ENCODE measurements at places on chromosomes 11 and 22.

- no peak for DNase-seq
Measured at GRCh38 chr11:534396-535209, 773 bp downstream of the HRAS start.

- DNase-seq = no peak
Measured at GRCh38 chr11:71248251-71248570, 4.2 kb downstream of the SHANK2 start.

- DNase-seq = no peak
Measured at GRCh38 chr22:21044931-21045584, 688 bp upstream of the LRRC74B start.

DNA sequence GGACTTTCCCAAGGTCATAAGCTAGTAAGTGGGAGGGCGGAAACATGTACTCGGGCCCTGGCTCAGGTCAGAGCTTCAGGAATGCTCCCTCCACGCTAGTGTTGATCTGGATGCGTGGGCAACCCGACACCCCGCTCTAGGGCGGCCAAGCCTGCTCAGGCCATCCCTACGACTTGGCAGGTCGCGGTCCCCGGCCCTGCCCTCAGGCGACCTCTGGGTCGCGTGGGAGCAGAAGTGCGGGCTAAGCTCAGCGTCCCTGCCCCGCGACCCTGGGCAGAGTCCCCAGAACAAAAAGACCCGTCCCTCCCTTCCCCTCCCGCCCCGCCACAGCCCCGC, 781 bp upstream of the TEF start:
- DNase-seq = no peak

- no peak for DNase-seq
Measured at GRCh38 chr11:114228435-114229411, 67.5 kb upstream of the NNMT start.

- DNase-seq = no peak
Measured at GRCh38 chr11:123616505-123617198, 37.8 kb downstream of the SCN3B start.

GRCh38 chr11:2470495-2470894, 25.7 kb downstream of the KCNQ1 start:
- no peak for DNase-seq

GRCh38 chr11:18594999-18595749, 4.4 kb upstream of the MISFA start:
- DNase-seq = no peak

DNA sequence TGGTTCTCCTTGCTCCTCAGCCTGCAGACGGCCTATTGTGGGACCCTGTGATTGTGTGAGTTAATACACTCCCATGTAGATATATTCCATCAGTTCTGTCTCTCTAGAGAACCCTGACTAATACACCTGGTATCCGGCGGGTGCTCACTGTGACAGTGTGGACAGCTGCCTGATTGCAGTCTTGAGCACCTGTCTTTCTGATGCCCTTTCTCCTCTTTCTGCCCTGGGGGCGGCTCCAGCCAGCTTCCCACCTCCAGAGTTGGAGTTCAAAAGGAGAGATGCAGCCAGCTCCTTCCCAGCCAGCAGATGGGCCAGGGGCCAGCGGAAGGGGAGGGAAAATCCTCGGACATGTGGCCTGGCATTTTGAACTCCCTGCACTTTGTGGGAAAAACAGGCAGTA, 15.0 kb downstream of the SMIM38 start:
- no peak for DNase-seq

DNA sequence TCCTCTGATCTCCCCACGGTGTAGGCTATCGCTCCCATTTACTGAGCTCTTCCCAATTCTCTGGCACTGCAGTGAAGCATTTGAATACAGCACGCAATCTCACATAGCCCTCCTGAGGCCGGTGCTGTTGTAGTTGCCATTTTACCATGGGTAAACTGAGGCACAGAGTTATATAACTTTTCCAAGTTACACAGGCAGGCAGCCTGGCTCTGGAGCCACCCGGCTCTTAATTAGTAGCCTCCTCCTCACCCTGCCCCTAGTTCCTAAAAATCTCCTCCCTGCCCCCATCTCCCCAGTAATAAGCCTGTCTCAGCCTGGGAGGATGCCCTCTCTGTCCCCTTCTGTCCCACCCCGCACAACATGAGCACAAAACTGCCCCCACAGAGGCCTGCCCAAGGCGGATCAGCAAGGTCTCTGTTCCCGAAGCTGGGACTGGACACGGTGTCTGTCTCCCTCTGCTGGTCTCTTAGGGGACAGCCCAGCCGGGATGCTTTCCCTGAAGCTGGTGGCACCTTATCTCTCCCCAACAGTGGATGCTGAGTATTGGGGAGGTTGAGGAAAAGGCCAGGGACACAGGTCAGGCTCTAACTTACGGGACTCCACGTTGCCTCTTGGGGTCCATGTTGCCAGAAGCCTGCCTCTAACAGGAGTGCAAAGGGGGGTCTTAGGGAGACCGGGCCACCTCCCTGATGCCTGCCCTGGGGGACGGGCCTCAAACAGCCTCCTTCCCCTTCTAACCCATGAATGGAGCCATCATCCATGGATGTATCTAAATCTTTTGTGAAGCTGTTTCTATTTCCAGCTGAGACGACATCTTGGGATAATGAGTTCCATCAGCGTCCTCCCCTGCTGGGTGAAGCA, 9.1 kb upstream of the CLCF1 start:
- peak; percentile 71 for DNase-seq

GRCh38 chr11:76007166-76007565, 192.2 kb downstream of the UVRAG start:
- DNase-seq = no peak

GRCh38 chr22:17890245-17890671, 116.0 kb upstream of the BID start:
- no peak for DNase-seq

- no peak for DNase-seq
Measured at GRCh38 chr22:40510631-40511364, 125.7 kb downstream of the MRTFA start.

DNA sequence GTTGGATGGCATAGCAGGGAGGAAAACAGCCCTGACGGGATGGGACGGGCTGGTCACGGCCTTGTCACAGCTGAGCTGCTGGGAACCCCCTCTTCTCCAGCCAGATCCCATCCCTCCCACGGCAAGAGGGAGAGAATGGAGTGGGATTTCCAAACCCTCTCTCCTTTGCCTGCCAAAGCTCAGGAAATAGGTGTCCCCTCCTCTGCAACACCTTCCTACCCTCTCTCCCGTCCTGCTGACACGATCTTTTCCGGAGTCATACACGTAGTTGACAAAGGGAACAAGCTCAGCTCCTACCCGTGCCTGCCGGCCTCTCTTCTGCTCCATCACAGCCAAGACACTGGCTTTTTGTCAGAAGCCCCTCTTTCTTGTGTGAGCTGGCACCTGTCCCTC, 48.1 kb downstream of the PISD start:
- no peak for DNase-seq

DNA sequence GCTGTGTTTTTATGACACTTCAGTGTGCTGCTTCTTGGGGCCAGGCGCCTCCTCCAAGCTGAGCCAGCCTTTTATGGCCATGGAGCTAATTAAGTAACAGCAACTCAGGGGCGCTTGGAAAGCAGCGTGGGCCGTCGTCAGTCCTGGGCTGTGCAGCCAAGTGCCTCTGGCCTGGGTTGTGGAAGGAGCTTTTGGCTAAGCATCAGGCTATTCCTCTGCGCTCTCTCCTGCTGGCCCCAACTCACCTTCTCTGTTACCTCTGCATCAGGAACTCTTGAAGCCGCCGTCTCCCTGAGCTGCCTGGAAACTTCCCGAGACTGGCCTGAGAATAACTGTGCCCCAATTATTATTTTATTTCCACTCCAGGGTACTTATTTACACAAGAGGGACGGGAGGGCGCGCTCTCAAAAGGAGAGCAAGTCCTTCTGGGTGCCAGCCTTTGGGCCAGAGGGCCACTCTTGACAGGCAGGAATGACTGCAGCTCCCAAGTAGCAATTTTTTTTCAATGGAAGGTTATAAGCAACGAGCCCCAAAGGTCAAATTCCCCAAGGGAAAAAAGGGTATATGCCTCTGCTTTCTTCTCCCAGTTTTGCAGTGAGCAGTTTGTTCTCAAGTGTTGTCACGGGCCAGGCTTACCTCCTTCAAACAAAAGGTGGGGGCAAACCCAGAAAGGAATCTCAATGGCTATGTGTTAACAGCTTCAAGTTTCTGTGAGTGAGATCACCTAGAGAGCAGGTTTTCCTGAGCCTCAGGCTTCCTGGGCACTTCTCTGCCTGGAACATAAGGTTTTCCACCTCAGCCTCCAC, 38.5 kb upstream of the NAV2 start:
- DNase-seq = no peak

DNA sequence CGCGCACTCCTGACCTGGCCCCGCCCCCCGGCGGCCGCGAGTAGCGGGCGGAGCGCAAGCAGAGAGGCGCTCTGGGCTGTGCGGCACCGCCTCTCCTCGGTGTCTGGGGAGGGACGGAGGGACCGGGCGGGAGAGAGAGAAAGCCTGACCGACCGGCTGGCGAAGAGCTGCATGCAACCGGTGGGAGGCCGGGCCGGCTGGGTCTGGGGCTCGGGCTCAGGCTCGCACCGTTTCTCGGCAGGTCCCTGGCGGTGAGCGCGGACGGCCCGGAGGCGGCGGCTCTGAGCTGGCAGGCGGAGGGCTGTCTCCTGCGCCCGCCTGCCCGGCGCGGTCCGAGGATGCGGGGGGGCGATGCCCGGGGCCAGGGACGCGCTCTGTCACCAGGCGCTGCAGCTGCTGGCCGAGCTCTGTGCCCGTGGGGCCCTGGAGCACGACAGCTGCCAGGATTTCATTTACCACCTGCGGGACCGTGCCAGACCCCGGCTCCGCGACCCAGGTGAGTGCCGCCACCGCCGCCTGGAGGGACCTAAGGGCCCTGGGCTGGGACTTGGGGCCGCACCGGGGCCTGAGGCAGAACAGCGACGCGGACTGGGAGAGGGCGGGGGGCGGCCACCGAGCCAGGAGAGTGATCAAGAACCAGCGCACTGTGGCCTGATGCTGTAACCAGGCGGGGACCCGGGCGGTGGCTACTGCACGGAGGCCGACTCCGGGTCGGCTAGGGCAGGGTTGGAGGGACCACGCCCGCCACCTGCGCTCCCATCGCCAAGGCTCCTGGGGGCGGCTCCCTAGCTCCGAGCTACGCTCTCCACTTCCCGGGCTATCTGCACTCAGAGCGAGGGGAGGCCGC, at the start of gene SYT9:
Gene SYT9, plus strand, starts transcription at position 69 of the 847 bp plus-strand sequence. Its CDS starts 283 bp downstream, at position 352.
- DNase-seq = peak; percentile 23

DNA sequence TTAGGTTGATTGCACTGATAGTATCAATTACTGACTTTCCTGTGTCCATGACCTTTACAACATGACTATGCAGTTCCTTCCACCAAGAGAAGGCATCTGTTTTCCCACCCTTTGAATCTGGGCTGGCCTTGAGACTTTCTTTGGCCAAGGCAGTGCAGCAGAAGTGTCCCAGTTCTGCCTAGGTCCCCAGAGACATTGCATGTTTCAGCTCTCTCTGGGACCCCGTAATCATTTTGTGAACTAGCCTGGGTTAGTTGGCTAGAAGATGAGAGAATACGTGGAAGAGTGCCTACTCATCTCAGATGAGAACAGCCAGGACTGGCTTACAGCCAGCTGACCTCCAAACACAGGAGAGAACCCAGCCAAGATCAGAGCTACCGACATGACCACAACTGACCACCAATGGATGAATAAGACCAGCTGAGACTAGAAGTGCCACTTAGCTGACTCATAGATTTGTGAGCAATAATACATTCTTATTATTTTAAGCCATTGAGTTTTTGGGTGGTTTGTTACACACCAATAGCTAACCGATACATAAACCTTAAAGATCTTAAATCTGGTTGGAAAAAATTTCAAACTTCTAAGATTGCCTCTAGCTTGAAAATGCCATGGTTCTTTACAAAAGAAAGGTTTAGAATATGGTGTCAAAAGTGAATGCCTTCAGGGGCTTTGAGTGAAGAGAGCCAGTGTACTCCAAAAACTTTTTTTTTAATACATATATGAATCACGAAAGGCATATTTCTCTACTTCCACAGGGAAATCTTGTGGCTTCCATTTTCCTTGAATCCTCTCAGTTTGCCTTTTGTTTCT, 145.2 kb downstream of the FBXO7 start:
- no peak for DNase-seq

DNA sequence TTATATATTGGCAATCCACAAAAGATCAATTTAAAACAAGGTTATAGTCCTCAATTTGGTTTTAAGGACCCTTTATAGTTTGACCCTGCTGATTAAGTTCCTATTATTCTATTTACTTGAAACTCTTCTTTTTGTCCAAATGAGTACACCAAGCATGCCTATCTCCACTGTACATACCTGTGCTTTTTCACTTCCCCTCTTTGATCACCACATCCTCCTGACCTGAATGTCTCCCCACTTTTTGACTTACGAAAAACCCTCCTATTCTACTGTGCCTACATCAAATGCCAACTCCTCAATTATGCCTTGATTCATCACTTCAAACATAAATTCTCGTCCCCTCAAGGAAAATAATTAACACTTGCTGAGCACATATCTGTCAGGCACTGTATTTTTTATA, 113.5 kb downstream of the SOX6 start:
- no peak for DNase-seq

DNA sequence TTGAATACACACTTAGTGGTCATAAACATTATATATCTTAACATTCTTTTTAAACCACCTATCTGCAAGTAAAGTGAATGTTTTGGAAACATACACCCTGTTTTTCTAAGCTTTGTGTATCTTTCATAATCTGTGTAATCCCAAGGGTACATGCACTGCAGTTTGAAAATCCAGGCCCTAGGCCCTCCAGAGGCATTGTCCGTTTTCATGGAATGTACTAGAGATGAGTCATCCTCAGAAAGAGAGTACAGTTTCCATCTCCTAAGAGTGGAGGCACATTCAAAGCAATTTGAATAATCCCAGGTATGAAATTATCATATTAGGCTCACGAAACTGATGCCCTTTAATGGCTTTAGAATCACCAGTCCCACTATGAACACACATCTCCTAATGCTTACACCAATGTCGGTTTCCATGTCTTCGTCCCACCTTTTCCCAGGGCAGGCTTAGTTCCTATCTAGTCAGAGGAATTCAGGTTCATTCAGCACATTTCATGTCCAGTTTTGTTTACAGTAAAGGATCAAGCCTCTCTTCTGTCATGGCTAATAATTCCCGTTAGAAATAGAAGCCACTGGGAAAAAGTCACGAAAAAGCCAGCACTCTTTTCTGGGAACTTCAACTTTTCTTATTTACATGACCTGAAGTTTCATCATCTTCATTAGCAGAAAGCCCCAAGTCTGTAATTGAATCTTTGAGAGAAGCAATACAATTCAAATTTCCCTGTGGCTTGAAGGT, 39.5 kb upstream of the CD44 start:
- DNase-seq = no peak

DNA sequence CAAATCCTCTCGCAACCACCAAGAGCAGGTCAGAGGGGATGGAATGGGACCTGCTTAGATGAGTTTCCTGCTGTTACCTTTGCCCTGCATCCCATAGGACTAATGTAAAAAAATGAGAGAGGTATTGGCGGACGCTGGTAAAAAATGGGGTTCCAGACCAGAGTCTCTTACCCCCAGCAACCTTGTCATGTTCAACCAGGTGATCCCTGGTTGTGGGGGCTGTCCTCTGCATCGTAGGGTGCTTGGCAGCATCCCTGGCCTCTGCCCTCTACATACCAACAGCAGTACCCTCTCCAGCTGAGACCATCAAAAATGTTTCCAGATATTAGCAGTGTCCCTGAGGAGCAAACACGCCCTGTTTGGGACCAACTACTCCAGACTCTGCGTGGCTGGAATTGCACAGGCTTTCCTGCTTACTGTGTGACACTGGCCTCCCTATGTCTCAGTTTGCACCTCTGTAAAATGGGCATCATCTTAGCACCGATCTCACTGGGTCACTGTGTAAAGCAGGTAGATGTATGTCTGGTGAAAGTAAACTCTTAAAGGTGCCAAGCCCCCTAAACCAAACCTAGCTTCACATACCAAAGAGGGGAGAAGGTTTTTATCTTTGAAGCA, 1.5 kb downstream of the APOL6 start:
- no peak for DNase-seq

- no peak for DNase-seq
Measured at GRCh38 chr11:62145261-62145871, 21.6 kb downstream of the INCENP start.

Data from stimulated activated CD8-positive, alpha-beta memory T cell treated with anti-CD3 and anti-CD28 coated beads, Interleukin-2, amount 100 ng/mL, for 48 hours (primary cell).